ENCODE measurements at places on chromosomes 3 and 15.

DNA sequence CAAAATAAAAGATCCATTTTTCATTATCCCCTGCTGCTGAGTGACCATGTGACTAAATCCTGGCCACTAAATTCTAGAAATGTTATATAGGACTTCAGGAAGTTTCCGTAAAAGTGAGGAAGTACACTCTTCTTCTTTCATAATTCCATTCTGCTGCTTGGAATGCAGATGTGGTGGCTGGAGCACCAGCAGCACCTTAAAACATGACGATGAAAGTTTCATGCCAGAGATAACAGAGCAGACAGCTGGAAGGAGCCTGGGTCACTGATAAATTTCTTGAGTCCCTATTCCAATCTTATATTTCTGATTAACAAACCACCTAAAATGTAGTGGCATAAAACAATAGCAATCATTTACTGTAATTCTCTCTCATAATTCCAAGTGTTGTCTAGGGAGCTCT, 238.7 kb downstream of the TBL1XR1 start:
- no peak for DNase-seq

GRCh38 chr3:72906154-72906553, 18.3 kb downstream of the GXYLT2 start:
- no peak for DNase-seq

DNA sequence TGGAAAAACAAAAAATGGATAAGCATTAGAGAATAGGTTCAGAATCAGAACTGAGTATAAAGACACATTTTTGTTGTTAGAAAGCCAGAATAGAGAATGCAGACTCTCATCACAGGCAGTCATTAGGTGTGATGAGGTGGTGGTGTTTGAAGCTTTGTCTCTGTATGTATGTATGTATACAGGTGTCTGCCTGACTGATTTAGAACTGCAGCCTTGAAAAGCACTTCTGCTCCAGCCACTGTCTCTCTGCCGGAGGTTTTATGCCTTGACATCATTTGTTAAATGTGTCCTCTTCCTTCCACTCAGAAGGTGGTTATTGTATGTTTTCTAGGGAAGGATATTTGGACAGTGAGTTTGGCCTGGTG, 80.7 kb upstream of the ZBED2 start:
- DNase-seq = no peak

DNA sequence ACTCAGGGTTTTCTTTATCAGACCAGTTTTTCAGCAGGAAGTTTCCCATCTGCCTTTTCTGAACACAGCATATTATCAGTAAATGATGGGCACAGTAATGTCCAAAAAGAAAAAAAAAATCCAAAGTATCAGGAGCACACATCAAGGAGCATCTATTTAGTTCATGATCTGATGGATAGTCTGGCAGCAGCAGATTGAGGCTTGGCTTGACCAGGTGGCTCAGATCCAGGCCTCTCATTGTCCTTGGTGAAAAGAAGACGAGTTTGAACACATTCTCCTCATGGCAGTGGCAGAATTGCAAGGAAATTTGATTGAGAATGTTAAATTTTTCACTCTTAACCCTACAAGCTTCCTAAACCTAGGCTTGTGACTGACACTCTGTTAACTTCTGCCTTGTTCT, 192.9 kb downstream of the OXSM start:
- no peak for DNase-seq

DNA sequence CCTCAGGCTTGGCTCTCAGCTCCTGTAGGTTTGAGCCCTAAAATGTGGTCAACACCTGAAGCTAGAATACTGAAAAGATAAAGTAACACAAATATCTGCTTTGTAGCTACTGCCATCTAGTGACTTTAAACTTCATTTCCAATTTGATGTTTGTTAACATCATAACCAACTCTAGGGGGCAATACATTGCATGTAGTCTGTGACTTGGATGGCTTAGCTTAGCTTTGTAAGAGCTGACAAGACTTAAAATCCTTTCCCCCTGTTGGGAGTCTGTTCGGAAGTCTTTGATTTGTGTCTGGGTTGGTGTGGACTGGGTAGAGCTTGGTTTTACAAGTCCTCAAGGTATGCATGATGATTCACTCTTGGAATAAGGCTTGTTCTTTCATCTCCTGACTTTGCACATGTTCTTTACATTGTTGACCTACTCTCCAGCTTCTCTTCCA, 51.7 kb downstream of the SCN11A start:
- no peak for DNase-seq

DNA sequence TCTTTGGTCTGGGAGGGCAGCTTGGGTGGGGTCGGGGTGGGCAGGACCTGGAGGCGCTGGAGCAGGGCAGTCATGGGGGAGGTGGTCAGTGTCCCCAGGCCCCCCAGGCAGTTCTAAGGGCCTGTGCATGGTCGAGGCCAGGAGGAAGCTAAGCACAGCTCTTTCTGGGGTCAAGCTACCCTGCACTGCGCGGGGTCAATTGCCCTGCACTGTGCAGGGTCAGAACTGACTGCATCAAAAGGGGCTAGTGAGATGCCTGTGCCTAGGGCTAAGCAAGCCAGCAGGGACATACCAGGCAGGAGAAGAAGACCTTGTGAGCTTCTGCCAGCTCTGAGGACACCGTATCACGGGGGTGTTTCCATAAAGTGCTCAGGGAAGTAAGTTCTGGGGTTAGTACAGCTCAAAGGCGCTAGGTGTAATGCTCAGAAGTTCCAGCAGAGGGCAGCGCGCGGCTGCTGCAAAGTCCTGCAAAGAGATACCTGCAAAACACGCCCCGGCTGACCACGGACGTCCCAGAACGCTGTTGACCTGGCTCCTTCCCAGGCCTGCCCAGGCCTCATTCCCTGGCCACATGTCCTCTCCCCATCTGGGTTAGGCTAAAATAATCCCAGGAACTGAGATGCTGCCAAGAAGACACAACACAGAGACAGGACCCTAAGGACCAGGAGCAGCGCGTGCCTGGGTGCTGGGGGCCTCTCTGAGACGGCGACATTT, 18.8 kb upstream of the IQSEC1 start:
- DNase-seq = peak; percentile 76

DNA sequence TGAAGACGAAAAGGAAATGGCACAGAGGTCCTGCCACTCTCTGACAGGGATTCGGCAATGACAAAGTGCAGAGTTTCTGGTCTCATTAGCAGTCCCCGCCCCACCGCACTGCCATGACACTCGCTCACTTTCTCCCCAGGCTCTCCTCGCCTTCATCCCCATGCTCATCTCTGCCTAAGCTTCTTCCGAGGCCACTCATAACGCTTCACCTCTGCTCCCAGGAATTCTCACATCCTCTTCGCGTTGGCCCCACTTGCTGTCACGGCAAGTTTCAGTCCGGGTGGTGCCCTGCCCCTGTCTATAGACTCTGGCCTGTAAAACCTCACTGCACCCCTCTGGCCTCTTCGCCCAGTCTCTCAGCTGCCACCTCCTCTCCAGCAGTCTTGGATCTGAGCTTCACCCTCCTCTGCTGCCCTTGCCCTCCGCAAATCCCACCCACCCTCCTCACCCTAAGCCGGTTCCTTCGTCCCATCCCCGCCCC, 654 bp downstream of the RUBCN start:
- peak; percentile 41 for DNase-seq

DNA sequence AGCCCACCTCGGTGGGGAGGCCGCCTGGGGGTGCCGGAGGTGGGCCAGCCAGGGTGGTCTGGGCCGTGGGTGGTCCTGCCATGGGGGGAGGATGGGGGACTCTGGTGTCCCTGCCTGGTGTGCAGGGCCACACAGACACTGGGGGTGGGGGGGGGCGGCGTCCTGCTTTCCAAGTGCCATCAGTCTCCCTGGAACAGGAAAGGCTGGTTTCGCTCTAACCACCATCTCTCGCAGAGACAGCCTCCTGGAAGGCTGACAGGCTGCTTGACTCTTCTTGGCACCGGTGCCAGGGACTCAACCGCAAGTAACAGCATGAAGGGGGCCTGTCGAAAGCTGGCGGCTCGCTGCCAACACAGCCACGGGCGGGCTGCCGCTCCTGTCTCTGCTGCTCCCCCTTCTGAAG, 40.3 kb downstream of the RGMA start:
- no peak for DNase-seq

DNA sequence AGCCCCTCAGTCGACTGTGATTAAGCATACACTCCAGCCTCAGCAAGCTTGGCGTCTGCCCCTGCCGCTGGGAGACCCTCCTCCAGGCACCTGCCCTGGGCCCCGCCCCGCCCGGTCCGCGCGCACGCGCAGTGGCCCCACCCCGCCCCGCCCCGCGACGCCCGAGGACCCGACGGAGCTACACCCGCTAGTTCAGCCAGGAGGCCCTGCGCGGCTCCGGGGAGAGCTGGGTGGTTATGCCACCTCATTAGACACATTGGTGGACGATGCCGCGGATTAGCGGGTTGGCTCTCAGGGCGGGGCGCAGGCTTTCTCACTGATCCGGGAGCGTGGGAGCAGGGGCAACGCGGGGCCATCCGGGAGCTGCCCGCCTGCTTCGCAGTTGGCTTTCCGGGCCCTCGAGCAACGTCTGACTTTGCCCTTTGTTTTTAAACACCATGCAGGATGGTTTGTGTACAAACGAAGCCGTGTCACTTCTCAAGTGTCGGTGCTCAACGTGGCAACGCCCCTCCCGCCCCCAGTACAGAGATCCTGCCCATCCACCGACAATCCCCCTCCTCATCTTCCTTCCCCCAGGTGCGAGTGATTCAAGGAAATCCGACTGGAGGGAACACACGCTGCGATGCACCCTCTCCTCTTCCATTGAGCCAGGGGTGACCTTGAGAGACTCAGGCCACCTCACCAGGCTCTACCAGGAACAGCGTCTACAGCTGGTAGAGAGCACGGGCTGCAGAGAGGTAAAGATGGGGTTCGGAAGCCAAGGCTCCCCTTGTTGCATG, 109.3 kb downstream of the SHQ1 start:
- peak; percentile 67 for DNase-seq

DNA sequence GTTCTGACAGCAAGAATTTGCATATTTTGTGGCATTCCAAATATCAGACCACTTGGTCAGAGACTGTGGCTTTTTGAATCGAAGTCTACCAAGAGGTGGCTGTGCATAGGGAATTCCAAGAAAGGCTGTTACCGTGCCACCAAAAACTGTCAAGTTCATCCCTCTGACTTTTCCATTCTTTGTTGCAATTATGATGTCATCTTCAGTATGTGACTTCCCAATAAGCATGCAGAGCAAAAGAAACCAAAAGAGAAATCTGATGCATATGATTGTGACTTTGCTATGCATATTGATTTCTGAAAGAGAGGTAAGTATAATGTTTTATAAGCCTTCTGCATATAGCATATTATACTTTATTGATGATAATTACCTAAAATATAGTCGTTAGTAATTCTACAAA, 6.5 kb downstream of the BCHE start:
- no peak for DNase-seq

DNA sequence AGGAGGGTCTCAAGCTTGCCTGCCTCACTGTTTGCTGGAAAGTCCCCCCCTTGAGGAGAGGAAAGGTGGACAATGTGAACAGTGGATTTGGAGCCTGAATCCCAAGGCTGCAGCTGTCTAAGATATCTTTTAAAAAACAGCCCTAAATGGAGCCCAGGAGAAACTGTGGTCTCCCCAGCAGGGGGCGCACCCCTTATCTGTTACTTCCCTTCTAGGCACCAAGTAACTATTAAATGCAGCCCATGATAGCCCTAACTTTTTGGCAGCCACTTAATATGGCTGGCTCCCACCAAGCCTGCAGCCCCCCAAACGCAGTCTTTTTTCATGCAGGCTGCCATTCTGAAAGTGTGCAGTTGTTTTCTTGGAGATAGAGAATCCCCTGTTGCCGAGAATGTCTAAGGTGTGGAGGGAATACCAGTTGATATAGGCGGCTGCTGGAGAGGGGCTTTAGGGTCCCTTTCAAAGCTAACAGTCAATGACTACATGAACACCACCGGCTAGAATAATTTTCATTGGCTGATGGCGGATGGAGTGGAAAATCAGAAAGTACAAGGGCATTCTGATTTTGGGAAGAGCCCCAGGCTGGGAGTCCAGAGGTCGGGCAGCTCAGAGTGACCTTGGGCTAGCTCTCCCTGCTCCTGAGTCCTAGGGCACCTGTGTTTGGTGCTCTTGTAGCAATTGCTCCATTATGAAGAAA, 1.3 kb downstream of the RHCG start:
- no peak for DNase-seq

- no peak for DNase-seq
These were observed 619.2 kb downstream of the DIPK2A start for GRCh38 chr3:144590854-144591253.

- no peak for DNase-seq
These were observed 179.1 kb downstream of the SLC9A9 start for GRCh38 chr3:143668924-143669790.

DNA sequence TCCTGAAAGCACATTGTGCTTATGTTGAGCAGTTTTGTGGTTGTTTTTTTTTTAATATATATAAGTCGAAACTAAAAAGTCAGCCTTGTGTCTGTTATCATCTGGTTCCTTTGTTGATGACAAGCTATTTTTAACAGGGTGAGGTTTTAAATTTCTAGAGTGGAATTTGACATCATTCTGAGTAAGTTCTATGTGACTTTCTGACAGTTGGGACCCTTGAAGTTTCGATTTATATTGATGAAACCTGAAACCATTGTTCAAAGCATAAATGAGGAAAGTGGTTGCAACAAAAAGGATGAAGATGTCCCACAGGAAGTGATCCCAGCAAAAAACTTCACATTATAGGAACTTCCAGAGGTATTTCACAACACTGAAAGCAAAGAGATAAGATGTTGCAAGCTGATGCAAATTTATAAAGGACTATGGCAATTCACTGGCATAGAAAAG, 94.0 kb downstream of the CYP19A1 start:
- no peak for DNase-seq

DNA sequence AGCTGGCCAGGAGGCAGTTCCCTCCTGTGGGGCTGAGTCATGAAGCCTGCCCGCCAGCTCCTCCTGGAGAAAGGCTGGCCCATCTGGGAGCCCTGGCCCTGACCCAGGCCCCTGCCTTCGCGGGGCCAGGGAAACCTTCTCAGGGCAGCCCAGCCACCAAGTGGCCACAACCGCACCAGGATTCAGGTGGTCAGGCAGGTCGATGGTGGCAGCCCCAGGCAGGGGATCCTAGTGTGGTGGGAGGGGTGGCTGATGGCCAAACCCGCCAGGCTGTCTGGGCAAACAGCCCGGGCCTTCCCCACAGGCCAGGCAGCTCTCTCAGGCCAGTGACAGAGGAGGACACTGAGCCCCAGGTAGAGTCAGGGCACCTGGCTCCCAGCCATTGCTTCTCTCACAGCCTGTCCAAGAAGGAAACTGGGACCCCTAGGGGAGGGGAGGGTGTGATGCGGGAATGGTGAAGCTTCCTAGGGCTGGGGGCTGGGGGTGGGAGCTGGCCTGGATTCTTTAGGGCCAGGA, 1.2 kb downstream of the TWF2 start:
- no peak for DNase-seq

DNA sequence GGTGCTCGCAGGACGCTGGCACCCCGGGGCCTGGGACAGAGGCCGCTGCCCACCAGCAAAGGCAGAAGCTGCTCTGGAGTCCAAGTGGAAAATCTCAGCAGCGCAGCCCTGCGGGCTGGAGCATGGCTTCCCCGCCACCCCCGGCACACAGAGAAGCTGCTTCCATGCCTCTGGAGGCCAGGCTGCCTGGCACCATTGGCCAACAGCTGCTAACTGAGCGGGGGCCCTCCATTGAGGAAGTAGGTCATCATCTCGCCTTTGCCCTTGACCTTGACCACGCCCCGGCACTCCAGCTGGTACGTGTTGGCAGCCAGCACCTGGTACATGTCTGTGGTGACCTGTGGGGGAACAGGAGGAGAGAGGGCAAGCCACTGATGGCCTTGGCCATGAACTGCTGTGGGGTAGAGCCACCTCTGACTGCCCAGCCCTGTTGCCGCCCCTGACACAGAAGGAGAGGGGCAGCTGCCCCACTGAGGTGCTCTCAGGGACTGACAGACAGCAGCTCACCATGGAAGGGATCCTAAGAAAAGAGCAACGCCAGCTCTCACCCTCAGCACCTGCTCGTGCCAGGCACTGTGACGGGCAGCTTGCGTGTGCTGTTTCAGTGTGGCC, 82.8 kb downstream of the SEC22A start:
- DNase-seq = no peak

Measured in stimulated activated CD4-positive, alpha-beta T cell treated with anti-CD3 and anti-CD28 coated beads, Interleukin-1b, Interleukin-23, amount 100 ng/mL, for 4 hours (primary cell).